ENCODE measurements at places on chromosomes 2 and 18. TPM values are rescaled to one million over a fixed set of nuclear protein-coding genes. Genes with fewer than 3 reads are reported as not detected.

DNA sequence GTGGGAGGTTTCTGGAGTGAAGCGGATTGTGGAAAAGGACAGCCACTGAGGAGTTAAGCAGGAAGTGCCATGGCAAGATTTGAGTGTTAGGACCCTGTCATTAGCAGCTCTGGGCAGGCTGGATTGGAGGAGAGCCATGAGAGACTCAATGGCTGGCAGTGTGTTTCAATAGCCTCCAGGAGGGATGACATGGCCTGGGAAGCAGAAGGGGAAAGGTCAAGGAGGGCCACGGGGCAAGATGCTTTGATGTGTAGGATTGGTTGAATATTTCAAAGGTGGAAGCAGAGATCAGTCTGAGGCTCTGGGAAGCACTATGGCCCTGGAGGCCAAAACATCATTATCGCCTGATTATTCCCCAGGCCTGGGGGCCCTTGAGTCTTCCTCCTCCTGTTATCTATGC lies 229.0 kb upstream of the HS6ST1 start:
- DNase-seq: no peak

Gene PARD6G
- 0.40 TPM for total RNA-seq

DNA sequence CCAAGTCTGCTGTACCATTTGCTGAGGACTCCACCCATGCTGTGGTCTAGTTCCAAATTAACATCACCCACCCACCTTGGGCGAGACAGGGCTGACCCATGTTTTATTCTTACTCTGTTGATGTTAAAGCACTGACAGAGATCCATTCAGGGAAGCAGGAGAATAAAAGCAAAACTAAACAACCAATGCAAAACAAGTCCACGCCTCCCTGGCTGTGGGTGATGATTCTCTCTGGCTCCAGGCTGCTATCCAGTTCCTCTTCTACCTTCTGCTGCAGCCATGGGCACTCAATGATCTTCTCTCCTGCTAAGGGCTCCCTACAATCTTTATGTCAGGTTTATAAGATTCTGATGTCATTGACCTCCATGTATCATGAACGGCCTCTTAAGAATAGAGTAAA lies 786.6 kb upstream of the ID2 start:
- no peak for DNase-seq

Gene HTR2B
- not detected for total RNA-seq

Gene ADAM23
- 1.8 TPM for total RNA-seq

Gene ALPG
- not detected for total RNA-seq

Gene ASB18
- total RNA-seq: not detected

Data from gastrocnemius medialis (tissue), 4 donors.